Pulmonary artery endothelial cell (primary cell): ENCODE measurements at places on chromosomes 16 and 17. TPM values are rescaled to one million over a fixed set of nuclear protein-coding genes. Genes with fewer than 3 reads are reported as not detected.

The IRF8 gene
- total RNA-seq: not detected in 2 replicates

The SPNS2 gene
- 6.2 and 6.8 TPM in 2 replicates for total RNA-seq

The CD19 gene
- 0.25 TPM in 1 of 2 replicates, not detected in the other for total RNA-seq

The CHST4 gene
- total RNA-seq: not detected in 2 replicates

The KRT20 gene
- total RNA-seq: not detected in 2 replicates

The AOC2 gene
- 0.26 and 0.49 TPM in 2 replicates for total RNA-seq

The NGFR gene
- total RNA-seq: 0.07 and 0.11 TPM in 2 replicates

The SCNN1G gene
- total RNA-seq: not detected in 2 replicates

The RND2 gene
- 0.35 and 0.46 TPM in 2 replicates for total RNA-seq

The CES5A gene
- not detected in 2 replicates for total RNA-seq

The SULT1A2 gene
- total RNA-seq: 0.07 TPM in 1 of 2 replicates, not detected in the other

The KRT39 gene
- total RNA-seq: not detected in 2 replicates

The B9D1 gene
- total RNA-seq: 16.1 and 39.7 TPM in 2 replicates

- DNase-seq: no peak
These were observed at the start of gene TLCD3B for GRCh38 chr16:30030841-30031413. TSS of gene TLCD3B (minus strand) at chr16:30031271. CDS start at chr16:30030527, 744 bp downstream.

GRCh38 chr17:17315142-17315821 lies 12.1 kb downstream of the NT5M start:
- DNase-seq: no peak

GRCh38 chr17:34173241-34173640 lies 81.8 kb upstream of the CCL2 start:
- DNase-seq: no peak

- DNase-seq: no peak
These were observed 171.4 kb downstream of the RBFOX3 start for GRCh38 chr17:79439493-79439892.

GRCh38 chr17:66172691-66173223 lies 19.2 kb downstream of the CEP112 start:
- no peak for DNase-seq

- no peak for DNase-seq
These were observed 23.6 kb downstream of the IGSF6 start for GRCh38 chr16:21628772-21629171.

GRCh38 chr16:54454616-54455015 lies 168.0 kb upstream of the IRX3 start:
- no peak for DNase-seq

GRCh38 chr17:74213861-74214391 lies 555 bp downstream of the TTYH2 start:
- no peak for DNase-seq

- no peak for DNase-seq
These were observed 396.7 kb upstream of the MAF start for GRCh38 chr16:79997257-79997656.

DNA sequence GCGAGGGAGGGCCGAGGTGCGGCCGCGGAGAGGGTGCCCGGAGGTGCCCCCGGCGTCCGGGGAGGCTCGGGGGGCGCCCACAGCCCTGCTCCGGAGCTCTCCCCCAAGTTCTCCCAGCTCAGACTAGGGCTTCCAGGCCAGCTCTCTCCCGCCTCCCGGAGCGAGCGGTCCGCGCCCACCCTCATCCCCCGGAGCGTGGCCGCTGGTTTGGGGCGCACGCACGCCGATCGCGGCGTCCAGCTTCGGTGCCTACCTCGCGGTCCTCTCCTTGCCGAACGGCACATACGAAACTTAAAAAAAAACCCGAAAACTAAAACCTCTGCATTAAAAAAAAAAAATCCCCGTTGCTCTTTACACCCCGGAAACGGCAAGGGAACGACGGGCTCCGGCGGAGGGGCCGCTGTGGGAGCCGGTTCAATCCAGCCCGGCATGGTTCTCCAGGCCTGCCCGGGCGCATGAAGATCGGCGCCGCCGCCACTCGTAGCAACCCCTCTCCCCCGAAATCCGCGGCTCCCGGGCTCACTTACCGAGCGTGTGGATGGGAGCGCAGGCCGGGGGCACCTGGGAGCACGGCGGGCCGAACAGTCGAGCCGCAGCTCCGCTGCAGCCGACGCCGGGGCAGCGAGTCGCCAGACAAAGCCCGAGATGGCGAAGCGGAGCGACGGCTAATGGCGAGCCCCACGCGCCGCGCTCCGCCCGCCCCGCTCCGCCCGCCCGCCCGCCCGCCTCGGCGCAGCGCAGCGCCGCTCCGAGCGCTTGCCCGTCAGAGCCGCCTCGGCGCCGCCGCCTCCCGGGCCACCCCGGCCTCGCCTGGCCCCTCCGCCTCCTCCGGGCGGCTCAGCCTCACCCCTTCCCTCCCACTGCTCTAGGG lies 973 bp upstream of the UBTF start:
- no peak for DNase-seq

DNA sequence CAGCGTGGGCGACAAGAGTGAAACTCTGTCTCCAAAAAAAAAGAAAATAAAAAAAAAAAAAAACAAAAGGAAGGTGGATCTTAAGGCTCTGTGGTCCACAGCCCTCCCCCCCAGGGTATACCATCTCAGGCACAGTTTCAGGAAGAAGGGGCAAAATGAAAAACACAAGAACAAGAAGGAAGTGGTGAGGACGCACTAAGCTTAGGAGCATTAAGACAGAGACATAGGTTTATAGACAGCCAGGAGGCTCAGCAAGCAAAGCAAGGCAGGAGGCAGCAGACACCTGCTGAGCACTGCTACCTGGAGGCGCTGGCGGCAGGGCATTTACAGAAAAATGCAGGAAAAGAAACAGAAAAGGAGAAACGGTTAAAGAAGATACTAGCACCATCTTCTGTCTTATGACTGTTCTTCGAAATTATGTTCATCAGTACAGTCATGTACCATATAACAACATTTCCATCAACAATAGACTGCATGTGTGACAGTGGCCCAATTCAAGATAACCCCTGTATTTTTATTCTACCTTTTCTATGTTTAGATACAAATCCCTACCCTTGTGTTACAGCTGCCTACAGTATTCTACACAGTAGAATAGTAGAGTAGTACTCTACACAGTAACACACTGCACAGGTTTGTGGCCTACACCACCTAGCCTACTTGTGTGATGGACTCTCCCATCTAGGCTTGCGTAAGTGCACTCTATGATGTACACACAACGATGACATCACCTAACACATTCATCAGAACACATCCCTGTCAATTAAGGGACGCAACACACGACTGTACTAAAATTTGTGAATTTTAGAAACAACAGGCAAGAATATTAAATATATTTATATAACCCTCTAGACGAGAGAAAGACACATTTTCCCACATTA lies 62.5 kb downstream of the XPO6 start:
- DNase-seq: no peak

- no peak for DNase-seq
These were observed 15.4 kb upstream of the MYO18A start for GRCh38 chr17:29195465-29196081.

- DNase-seq: no peak
These were observed 125.2 kb downstream of the CDH11 start for GRCh38 chr16:64996641-64997040.

GRCh38 chr17:9424071-9424640 lies 151.5 kb downstream of the STX8 start:
- no peak for DNase-seq

DNA sequence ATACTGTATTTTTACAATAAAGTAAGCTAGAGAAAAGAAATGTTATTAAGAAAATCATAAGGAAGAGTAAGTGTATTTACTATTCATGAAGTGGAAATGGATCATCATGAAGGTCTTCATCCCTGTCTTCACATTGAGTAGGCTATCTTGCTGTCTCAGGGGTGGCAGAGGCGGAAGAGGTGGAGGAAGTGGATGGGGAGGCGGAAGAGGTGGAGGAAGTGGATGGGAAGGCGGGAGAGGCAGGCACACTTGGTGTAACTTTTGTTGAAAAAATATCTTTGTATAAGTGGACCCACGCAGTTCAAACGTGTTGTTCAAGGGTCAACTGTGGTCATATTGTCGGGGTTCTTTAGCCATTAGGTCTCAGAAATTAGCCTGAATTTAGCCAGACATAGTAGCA lies 50.2 kb downstream of the PIGL start:
- DNase-seq: no peak

- no peak for DNase-seq
These were observed 98.9 kb downstream of the CCT6B start for GRCh38 chr17:34862384-34862783.

- DNase-seq: no peak
These were observed 21.7 kb downstream of the LRRC75A start for GRCh38 chr17:16470265-16470664.

DNA sequence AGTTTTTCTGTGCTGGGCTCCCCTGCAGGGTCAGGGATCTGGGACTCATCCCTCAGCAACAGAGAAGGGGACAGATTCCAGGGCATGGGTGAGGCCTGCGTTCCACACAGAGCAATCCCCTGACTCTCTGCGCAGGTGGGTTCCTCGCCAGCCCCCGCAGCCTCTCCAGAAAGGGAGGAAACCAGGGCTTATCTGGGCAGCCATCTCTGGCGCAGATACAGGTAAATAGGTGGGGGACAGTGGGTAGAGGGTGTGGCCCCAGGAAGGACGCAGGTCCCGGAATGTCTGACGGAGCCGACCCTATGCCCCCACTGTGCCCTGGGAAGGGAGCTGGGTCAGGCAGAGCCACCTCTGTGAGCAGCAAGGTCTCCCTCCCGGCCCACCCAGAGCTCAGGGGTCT lies 23.2 kb downstream of the PIEZO1 start:
- no peak for DNase-seq

DNA sequence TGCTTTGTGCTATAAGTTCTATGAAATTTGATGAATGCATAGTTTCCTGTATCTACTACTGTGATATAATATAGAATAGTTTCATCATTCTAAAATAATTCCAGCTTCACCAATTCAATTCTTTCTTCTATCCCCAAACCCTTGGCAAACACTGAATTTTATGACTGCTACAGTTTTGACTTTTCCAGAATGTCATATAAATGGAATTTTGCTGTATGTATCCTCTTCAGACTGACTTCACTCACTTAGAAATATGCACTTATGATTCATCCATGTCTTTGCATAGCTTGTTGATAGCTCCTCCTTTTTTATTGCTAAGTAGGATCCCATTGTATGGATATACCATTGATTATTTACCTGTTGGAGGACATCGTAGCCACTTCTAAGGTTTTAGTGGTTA lies 89.1 kb upstream of the HS3ST3A1 start:
- no peak for DNase-seq

- DNase-seq: no peak
These were observed at the start of gene TSR1 for GRCh38 chr17:2336215-2336851. TSS of gene TSR1 (minus strand) at chr17:2336457. CDS start at chr17:2336427, 30 bp downstream.

DNA sequence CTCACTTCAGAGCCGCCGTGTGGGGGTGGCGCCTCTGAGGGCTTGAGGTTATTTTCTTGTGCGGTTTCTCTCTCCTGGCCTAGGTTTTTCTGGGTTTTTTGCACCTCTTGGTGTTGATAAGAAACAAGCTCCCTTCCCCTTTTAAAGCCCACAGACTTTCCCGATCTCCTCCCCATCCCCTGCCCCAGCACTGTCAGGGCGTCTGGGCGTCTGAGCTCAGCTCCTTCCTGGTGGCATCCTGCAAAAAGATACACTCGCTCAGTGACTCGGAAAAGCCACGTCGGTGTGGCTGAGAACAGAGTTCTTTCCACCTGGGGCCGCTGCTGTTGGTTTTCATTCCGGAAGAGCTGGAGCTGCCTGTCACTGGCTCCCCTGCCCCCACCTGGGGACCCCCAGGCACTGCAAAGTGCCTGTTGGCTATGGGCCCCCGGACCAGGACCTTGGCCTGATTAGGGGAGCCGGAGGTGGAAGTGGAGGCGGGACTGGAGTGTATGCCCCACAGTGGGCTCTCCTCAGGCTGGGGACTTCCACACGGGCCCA lies 14.5 kb downstream of the BAIAP2 start:
- DNase-seq: no peak

DNA sequence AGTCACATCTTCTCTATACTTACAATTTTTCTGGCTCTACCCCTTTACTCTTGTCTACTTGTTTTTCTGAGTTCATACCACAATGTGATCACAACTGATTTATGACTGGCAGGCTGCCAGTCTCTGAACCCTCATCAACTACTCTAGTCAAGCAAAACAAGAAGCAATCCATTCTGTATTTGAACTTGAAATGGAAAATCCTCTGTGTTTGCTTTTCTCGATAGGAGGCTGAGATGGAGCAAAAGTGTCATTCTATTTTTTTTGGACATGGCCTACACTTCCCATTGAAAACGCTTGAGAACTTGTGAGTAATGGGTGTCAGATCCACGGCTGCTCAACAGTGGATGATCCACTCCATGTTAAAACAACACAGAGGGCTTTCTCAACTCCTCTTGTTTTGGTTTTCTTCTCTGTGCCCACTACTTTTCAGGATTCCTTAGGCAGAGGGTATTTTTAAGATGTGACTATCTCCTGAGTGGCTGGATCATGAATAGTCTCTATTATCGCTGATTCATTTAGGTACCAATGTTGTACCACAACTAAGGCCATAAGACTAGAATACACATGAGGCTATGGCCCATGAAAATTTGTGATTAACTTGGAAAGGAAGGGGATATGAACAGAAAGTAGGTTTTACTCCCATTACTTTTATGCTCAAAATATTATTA lies 11.7 kb downstream of the TMEM100 start:
- DNase-seq: no peak

- DNase-seq: no peak
These were observed 15.4 kb upstream of the WDR45B start for GRCh38 chr17:82663381-82664275.
